ENCODE measurements at places on chromosomes 5 and 9. TPM values are rescaled to one million over a fixed set of nuclear protein-coding genes. Genes with fewer than 3 reads are reported as not detected.

The SAXO1 gene
- total RNA-seq, result 0.03 TPM

GRCh38 chr9:136858844-136859757 is 7.0 kb downstream of the MAMDC4 start:
- peak; percentile 82 for DNase-seq

DNA sequence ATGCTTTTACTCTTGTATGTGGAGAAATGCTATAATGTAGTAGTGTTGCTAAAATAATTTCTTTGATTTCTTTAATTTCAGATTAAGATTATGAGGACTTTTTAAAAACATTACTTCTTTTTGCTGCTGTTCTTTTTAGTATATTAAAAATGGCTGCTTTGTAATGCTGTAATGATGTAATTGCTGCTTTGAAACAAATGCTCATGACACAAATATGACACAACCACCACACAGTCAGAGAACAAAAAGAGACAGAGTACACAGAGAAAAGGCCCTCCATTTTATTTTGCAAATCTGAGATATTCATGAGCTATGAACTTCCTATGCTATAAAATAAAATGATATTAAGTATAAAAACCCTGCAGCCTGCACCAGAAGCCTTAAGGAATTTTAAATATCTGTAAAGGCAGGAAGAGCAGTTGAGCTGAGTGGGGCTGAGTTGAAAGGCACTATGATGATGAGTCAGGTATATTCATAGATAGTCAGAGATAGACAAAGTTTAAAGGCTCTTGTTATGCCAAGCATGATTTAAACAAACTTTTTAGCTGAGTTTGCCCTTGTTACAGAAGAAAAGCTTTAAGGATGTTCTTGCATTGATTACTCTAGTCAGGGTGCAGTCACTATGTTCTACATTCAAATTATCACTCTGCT is 5.1 kb upstream of the POU5F2 start:
- no peak for DNase-seq

- no peak for DNase-seq
Observed at GRCh38 chr9:129989740-129990139, 53.2 kb downstream of the FNBP1 start.

DNA sequence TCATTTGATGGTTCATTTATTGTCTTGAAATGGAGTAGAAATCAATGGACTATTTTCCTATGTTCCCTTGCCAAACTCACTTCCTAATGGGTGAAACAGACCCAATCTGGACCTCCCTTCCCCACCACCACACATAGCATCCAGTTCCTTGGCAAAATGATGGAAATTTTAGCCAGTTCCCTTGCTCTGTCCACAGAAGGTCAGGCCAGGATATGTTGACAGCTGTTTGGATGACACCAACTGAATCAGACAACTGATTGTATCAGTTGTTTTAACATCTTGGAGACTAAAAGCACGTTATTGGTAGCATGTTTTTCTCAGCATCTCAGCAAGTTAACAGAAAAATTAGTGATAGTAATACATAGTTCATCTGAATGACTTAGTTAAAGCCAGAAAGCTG is 534.8 kb downstream of the PSAT1 start:
- DNase-seq, result no peak

GRCh38 chr5:139895647-139896046 is 100.0 kb downstream of the PSD2 start:
- DNase-seq, result peak; percentile 22

DNA sequence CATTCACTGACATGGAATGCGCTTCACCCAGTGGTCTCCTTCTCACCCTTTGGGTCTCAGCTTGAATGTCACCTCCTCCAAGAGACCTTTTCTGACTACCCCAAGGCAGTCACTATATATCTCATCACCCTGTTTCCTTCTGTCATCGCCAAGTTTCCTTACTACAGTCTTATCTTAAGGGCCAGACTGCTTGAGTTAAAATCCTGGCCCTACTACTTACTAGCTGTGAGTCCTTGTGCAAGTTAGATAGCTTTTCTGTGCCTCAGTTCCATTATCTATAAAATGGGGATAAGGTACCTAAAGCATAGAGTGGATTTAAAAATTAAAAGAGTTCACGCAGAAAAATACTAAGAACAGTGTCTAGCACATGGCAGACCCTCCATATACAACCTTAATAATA is 132.4 kb downstream of the GABBR2 start:
- no peak for DNase-seq

The ZDHHC11 gene
- total RNA-seq, result 23.2 TPM

DNA sequence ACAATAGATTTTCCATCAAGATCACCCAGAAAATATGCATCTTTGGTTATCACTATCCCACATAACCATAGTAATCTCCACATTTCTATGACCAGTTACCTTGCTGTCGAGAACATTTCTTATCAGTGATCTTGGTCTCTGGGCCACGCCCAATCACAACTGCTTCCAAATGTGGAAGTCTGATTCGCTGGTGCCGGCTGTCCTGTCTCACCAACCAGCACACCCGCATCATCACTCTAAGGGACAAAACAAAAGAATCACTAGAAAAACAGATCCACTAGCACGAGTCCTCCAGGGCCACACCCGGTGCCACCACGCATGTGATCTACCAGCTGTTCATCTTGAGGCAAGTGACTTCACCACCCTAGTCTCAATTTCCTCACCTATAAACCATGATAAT is 11.8 kb downstream of the APTX start:
- DNase-seq, result no peak

The SHB gene
- total RNA-seq, result 54.5 TPM

DNA sequence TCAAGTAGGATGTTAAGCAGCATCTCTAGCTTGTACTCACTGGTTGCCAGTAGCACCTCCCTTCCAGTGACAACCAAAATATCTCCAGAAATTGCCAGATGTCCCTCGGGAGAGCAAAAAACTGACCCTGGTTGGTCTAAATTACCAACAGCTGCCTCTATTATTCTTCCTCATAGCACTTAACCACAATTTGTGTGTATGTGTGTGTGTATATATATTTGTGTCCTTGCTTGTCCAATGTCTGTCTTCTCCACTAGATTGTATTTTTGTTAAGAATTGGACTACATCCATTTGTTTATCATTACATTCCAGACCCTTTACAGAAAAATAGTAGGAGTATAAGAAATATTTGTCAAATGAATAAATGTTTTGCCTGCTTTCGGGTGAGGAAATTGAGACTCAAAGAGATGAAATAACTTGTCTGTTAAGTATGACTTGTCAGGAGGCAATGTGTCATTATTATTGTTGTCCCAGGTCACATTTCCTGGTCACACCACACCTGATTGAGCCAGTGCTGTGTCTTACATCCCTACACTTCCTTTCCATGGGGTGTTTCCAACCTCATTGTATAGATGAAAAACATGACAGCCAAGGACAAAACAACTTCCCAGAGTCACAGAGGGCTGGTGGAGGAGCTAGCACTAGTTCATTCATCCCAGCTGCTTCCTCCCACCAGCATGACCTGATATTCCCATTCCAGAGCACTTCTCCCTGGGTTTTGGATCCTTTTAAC is 11.4 kb upstream of the GRPEL2 start:
- DNase-seq, result no peak

DNA sequence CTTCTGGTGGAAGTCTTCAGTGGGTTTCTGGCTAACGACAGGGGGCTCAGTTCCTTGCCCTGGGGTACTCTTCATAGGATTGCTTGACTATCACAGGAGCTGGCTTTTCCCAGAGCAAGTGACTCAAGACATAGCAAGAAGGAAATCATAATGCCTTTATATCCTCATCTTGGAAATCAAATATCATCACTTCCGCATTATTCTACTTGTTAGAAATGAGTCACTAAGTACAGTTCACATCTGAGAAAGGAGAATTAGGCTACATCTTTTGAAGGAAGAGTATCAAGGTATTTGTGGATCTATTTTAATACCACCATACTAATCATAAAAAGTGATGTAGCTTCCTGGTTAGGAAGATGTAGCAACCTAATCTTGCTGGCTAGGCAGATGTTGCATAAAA is 148.2 kb upstream of the RAI14 start:
- no peak for DNase-seq

DNA sequence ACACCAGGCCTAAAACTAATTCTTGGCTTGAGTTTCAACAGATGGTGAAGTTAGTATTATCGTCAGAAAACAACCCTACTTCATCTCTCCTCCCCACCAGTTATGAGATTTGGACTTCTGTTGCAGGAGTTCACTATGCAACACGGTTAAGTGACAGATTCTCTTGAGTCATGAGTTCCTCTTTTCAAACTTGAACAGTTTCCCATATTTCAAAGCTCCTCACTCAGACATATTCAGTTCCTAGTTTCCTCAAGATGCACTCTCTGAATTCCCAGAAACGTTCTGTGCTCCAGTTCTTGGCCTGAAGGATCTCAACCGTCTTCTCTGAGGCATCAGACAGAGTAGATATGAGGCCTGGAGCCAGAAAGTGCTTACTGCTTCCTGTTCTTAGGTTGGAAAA is 7.3 kb upstream of the PTGER4 start:
- no peak for DNase-seq

DNA sequence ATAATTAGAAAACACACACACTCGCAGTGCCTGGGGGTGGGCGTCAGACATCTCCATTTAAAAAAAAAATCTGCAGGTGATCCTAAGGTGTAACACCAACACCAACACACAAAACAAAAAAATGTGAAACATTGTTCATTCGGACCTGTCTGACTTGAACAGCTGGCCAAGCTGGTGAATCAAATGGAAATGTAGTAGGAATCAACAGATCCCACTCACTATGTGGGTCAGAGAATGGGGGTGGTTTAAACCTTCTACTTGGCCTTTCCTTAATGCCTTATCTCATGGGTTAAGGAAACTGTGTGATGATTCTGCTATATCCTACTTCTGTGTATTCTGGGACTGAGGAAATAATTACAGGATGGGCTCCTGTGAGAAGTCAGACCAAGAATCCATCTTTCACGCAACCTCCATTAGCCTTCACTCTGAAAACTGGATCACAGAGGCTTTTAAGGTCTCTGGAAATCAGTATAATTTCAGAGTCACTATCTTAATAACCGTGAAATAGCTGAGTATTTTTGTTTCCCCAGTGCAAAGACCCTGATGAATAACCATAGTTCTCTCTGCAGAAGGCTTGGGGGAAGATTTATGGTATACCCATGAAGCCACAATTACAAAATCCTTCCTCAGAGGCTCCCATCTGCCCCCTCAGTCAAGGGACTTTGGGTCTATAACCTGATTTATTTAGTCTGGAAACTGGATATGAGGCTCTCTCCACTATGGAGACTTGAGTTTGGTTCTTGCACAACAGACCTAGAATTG is 17.2 kb upstream of the MCCC2 start:
- no peak for DNase-seq

The FRMPD1 gene
- total RNA-seq, result 5.9 TPM

The CCIN gene
- total RNA-seq, result 0.12 TPM

DNA sequence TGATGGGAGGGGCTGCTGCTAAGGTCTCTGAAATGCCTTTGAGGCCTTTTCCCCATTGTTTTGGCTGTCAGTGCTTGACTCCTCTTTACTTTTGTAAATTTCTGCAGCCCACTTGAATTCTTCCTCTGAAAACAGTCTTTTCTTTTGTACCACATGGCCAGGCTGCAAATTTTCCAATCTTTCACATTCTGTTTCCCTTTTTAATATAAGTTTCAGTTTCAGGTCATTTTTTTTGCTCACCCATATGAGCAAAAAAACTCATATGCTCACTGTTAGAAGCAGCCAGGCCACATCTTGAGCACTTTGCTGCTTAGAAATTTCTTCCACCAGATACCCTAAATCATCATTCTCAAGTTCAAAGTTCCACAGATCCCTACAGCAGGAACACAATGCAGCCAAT is 234.6 kb upstream of the ADRA1B start:
- DNase-seq, result no peak
